ENCODE measurements at places on chromosomes 6 and 20.

DNA sequence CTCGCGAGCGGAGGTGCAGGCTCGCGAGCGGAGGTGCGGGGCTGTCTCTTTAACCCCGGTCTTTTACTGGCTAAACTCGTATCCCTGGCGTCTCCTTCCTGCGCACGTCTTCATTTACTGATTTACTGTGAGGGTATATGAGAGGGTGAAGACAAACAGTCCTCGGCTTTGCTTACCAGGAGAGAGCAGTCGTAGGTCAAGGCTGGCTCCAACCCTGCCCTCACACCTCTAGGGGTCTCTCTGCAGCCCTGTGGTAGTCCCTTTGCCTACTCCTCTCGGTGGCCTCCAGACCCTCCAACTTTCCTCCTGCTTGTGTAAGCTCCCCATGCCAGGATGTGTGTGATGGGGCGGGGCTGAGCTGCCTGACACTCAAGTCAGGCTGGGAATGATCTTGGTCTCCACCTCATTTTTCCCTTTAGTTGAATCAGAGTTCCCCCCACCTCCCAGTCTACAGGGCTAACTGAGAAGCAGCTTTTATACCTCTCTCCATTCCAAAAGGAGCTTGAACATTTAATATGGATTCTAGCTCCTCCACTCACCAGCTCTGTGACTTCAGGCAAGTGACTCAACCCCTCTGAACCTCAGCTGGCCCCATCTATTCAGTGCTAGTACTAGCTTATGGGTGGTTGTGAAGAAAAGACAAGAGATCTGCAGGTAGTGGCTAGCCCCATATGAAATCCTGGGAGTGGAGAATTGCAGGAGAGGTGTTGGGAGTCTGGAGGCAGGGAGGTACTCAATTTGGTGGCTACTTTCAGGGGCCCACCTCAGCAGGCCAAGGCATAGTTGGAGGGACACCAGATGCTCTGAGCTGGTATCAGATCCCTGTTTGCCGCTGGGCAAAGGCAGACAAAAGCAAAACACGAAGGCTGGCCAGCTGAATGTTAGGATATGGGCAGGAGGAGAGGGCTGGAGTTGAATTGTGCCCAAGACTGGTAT lies 902 bp downstream of the SLC29A1 start:
- DNase-seq = peak; percentile 55

DNA sequence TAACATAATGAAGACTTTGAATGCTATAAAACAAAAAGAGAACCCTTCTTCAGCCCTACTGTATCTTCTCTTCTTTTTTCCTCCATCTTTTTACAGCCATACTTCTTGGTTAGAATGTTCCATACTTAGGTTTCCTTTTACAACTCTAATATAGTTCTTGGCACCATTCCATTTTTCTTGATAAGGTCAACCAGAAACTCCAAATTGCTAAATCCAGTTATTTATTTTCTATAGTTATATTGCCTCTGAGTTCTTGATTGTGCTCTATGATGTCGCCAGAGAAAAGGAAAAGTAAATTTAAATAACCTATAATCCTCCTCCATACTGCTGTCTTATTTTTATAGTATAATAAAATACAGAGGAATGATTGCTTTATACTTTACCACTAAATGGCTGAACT lies 26.7 kb upstream of the COL10A1 start:
- no peak for DNase-seq

- peak; percentile 49 for DNase-seq
Measured at GRCh38 chr6:26064619-26065257, 22.5 kb upstream of the HFE start.

GRCh38 chr6:70764706-70765105 lies 97.0 kb downstream of the SMAP1 start:
- DNase-seq = no peak

- DNase-seq = no peak
Measured at GRCh38 chr6:88869263-88870020, 94.0 kb downstream of the RNGTT start.

DNA sequence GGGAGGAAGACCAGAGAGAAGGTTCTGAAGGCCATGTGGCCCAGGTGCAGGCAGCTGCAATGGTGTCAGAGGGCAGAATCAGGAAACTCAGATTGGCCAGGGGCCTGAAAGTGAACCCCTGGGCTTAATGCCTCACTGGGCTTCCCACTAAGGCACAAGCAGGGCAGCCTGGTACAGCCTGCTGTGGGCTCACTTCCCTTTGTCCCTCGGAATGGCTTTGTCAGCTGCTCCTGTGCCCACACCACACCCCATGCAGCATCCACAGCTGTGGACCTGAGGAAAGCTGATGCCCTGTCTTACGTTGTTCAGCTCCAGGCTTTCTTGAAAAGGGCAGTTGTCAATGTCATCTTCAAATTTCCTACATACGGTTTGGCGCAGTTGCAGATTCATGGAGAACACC lies 2.4 kb downstream of the CST9 start:
- no peak for DNase-seq

Data from D341Med (cell line).